ENCODE measurements at places on chromosomes 12 and 14.

DNA sequence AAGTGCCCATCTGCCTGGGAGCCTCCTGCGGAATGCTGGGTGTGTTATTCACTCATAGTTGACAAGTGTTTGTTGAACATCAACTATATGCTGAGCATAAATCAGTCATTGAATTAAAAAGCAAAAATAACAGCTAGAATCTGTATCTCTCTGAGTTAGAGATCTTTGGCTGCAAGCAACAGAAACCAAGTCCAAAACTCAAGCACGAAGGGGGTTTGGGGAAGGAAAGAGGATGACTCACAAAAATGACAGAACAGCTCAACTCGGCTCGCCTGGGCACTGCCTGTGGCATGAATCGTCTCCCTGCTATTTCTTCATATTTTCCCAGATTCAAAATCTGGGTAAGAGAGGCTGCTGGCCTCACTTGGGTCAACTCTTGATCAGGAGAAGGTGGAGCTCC is 72.6 kb upstream of the NCOR2 start:
- no peak for DNase-seq

DNA sequence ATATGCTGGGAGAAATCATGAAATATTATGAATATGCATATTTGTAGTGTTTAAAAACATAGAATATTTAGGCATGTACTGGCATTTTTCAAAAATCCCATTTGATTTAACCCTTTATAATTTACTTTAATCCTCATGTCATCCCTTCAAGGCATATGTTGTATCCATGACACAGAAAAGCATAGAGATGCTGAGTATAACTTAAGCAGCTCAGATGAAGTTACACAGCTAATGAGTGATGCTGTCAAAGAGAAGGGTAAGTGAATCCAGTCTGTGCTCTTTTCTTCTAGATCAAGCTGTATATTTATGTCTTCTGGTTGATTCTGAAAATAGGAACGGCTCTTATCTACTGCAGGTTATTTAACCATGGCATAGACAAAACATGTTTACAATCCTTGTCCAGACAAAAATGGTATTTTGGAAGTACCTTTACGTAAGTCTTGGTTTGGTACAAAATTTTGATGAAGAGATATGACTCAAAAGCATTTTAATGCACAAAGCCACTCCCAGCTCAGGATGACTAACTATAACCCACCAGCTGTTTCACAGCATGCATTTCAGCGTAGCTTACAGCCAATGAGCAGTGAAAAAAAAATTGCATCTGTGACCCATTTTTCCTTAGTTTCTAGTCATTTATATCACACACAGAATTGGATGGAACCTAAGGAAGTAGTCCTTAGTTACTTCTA is 201.7 kb downstream of the STXBP6 start:
- DNase-seq = no peak

GRCh38 chr12:38880288-38880687 is 25.1 kb downstream of the CPNE8 start:
- no peak for DNase-seq

DNA sequence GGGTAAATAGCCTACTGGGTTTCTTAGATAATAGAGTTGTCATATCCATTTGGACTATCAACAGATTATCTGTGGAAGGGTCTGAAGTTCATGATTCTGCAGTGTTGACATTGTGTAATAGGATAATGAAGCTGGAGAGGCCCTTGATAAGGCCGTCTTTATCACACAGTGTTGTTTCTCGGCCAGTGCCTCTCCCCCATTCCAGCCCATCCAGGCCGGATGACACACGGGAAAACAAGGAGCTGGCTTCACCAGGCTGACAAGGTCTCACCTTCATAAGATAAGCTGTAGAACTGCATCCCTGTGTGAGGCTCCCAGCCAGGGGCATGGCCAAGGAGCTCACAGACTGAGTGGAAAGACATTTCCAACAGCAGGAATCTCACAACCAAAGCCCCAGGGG is 8.7 kb upstream of the EML1 start:
- no peak for DNase-seq

GRCh38 chr12:45743247-45743646 is 13.7 kb downstream of the ARID2 start:
- no peak for DNase-seq

DNA sequence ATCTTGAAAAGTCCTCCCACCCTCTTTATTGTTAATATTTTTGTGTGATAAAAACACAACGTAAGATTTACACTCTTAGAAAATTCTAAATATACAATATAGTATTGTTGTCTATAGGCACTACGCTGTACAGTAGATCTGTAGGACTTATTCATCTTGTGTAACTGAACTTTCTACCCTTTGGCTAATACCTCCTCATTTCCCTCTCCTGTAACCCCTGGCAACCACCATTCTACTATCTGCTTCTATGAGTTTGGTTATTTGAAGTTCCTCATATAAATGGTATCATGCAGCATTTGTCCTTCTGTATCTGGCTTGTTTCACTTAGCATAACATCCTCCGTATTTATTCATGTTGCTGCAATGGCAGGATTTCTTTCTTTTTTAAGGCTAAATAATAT is 5.2 kb upstream of the CLEC9A start:
- no peak for DNase-seq

DNA sequence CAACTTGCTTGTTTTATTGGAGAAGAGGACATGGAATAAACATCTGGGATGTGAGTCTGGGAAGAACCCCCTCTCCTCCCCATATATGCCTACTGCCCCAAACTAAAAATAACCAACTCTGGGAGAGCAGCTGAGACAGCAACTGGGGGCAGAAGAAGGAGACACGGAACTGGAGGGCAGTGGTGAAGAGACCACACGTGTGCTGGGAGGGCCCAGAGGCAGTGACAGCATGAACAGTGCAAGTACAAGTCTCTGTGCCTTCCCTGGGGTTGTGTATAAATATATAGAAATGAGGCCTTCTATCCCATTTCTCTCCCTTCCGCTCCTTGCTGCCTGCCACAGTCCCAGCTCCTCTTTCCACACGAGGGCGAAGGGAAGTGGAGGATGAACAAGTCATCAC is 4.0 kb upstream of the KRT73 start:
- DNase-seq = no peak

DNA sequence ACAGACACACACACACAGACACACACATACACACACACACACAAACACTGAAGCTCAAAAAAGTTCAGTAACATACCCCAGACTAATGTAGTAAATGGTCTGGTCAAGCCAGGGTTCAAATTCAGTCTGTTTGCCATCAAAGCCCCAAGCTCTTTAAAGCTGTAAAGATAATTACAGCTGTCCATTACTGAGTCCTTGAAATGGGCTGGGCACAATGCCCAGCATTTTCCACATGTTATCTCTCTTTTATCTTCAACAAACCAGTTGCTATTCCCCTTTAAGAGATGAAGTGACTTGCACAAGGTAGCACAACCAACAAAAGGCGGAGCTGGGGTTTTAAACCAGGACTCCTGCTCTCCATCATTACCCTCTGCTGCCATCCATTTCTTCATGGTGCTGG is 7.6 kb upstream of the UNC119B start:
- no peak for DNase-seq

- DNase-seq = peak; percentile 50
Measured at GRCh38 chr12:7989827-7990491, 42.6 kb upstream of the FOXJ2 start.

GRCh38 chr12:113186666-113187325 is 1.3 kb downstream of the RITA1 start:
- no peak for DNase-seq

- DNase-seq = no peak
Measured at GRCh38 chr14:69531135-69531534, 43.5 kb downstream of the CCDC177 start.

GRCh38 chr12:21984375-21984774 is 43.1 kb upstream of the ABCC9 start:
- no peak for DNase-seq

- no peak for DNase-seq
Measured at GRCh38 chr12:115135800-115136211, 451.8 kb upstream of the TBX3 start.

GRCh38 chr14:92471919-92472318 is 41.7 kb upstream of the RIN3 start:
- DNase-seq = no peak

GRCh38 chr12:49340095-49340870 is 3.3 kb upstream of the C1QL4 start:
- no peak for DNase-seq

DNA sequence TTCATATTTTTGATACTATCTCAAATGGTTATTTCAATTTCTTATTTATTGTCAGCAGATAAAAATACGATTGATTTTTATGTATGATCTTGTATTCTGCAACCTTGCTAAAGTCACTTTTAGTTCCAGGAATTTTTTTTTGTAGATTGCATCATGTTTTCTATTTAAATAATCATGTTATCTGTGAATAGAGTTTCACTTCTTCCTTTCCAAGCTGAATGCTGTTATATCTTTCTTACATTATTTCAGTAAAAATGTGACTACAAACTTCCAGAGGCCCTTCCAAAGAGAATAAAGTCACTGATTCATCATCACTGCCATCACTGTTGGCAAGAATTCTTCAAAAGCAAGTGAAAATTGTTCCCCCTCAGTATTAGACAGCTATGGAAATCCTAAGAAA is 104.7 kb upstream of the RAP1B start:
- no peak for DNase-seq

DNA sequence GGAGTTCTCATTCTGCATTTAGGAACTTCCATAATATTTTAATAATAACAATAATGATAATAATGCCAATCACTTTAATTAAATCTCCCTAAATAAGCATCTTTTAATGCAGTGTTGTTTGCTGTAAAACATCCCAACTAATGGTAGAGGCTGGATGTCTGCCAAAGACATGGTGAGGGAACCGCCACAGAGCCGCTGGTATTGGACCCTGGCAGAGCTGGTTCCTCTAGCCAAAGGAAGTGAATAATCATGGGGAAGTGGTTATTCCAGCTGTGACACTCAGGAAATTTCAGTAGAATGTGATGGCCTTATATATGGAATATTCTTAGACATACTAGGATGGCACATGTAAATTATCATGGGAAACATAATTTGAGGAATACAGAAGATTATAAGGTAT is 483.3 kb downstream of the ZFP36L1 start:
- DNase-seq = no peak

GRCh38 chr12:123891516-123892179 is 81.0 kb downstream of the CCDC92 start:
- DNase-seq = no peak

DNA sequence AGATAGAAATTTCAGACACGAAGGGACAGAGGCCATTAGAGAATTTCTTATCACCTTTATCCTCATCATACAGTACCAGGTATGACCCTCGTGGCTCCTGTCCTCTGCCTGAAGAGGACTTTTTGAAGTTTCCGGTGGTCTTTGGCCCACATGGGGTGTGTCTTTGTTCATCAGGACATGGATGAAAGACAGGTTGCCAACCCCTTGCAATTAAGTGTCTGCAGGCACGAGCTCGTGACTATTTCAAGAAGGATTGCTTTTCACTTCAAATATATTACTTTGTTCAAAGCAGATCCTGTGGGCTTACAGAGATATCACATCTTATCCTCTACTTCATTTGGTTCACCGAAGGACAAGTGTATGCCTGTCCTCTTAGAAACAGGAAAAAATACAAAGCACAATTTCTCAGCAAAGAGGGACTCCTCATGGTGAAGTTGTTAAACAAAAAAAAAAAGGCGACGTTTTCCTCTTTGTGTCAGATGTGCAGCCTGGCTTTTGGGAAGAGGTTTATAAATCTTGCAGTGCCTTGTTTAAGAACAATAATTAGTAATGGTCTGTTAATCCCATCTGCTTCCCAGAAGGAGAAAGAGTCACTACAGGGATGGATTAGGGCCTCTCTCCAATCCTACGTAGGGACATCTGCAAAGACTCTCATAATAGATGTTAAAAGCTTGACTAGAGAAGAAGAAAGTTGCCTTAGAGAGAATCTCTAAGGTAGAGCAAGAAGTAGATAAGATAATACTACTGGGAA is 13.5 kb upstream of the FAM234B start:
- no peak for DNase-seq

GRCh38 chr14:103292426-103293374 is 41.3 kb upstream of the EIF5 start:
- DNase-seq = peak; percentile 50

GRCh38 chr12:127078577-127079350 is 1188.2 kb upstream of the TMEM132C start:
- DNase-seq = no peak

DNA sequence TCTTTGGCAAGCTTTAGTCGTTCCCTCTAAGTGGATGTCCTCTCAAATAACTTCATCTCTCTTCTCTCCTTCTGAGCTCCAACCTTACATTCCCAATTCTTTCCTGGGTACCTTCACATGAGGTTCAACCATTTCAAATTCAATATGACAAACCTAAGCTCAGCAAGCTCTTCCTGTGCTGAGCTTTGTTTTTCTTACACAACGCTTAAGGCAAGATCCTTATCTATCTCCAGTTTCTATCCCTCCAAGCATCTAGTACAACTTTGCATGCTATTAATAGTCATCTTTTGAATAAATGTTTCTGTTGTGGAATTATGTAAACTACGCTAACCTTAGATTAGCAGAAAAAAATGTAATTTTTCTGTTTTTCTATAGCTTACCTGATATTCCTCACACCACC is 63.7 kb upstream of the IFNG-AS1 start:
- DNase-seq = no peak

GRCh38 chr14:24365600-24366412 is 2.2 kb upstream of the NFATC4 start:
- peak; percentile 50 for DNase-seq

DNA sequence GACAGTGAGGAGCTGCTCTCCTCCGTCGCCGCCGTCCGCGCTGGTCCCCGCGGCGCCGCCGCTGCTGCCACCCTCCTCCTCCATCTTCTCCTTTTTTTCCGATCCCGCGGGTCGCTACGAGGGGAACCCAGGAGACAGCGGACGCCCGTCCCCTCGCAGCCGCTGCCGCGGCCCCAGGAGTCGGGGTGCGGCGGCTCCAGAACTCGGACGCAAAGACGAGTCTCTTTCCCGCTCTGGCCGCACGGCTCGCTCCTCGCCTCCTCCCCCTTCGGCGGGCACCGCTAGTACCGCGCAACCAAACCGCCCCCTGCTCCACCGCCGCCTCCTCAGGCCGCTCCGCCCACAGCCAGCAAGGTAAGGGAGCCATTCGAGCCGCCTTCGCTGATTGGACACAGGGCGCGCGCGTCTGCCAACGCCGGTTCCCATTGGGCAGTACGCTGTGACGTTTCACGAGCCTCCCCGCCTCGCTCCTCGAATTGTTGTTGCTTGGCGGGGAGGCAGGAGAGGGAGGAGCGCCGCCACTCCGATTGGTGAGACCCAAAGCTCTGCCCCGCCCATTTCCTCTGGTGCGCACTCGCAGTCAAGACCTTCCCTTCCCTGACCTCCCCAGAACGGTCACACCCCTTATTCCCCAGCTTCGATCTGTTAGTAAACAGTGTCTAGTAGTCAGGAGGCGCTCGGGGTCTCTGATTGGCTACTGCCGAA is at the start of gene RPS6KA5:
Gene RPS6KA5, minus strand, starts transcription at position 291 of the 705 bp plus-strand sequence. Its CDS starts 207 bp downstream, at position 84.
- peak; percentile 99 for DNase-seq

DNA sequence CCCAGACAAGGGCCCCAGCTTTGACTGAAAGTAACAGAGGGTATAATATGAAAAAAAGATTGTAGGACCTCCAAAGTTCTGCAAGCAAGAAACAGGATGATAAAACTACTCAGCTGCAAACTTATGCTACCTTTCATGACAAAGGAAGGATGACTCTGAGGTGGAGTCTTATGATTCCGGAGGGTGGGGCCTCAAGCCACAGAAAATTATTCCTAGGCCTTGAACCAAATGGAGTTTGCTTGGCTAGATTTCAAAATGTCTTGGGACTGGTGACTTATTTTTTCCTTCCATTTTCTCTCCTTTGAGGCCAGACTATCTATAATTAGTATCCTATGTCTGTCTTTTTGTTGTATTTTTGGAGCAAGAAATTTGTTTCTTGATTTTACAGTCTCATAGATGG is 336.4 kb downstream of the LRIG3 start:
- DNase-seq = no peak
